ENCODE measurements at places on chromosomes 7 and 10.

DNA sequence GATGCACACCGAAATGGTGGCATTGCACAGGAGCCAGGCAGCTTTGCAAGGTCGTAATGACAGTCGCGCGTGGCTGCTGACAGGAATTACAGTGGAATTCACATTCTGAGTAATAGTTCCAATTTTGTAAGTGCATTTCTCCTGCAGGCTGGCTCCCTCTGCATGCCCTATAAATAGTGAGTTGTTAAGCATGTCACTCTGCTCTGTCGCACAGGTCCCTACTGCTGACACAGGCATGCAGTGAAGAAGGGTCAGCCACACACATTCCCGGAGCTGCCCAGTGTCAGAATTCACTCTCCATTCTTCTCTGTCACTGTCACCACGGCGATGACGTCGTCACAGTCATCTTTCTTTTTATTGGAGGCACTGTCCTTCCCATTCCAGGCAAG is 49.2 kb upstream of the SHH start:
- DNase-seq: no peak

DNA sequence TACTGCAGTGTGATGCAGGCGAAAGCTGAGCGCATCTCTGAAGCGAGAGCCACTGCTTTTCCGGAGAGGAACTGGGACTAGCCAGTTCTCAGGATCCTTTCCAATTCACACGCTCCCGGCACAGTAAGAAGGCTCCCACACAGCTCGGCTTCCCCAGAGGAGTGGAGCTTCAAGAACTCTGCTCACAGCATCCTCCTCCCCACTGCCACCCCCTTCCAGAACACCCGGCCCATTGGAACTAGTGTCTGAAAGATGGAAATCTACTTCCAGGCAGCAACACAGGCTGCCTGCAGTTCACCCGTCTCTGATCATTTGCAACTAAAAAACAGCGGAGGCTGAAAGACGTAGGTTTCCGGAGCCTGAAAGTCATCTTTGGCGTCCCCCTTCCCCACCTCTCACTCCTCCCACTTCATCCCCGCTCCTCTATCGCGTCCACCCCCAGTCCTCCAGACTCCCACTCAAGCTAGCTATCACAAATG is at the start of gene DGKB:
Gene DGKB (minus strand): TSS at position 163 of the 479 bp plus-strand sequence.
- DNase-seq: no peak

- no peak for DNase-seq
Observed at GRCh38 chr10:100008708-100009282, 952 bp downstream of the DNMBP start.

GRCh38 chr10:14184841-14185315 is 145.8 kb downstream of the FRMD4A start:
- peak; percentile 48 for DNase-seq
